ENCODE measurements at places on chromosomes 6 and 20. TPM values are rescaled to one million over a fixed set of nuclear protein-coding genes. Genes with fewer than 3 reads are reported as not detected.

The C4B gene
- total RNA-seq, result 2,196 TPM

The NCR2 gene
- not detected for total RNA-seq

GRCh38 chr6:16103722-16104121, 25.2 kb upstream of the MYLIP start:
- H3K4me3 ChIP-seq, result no peak overlapping the region
- no peaks in the 10 kb centered on the region for H3K27me3 ChIP-seq
- H3K36me3 ChIP-seq, result no peaks in the 10 kb centered on the region
- H3K4me1 ChIP-seq, result no peaks in the 10 kb centered on the region

GRCh38 chr6:148747145-148747470, 278 bp downstream of the UST start:
- H3K4me1 ChIP-seq, result peaks cover 14% of the 10 kb centered on the region
- DNase-seq, result peak; percentile 50
- peak overlapping the region; percentile 45 for H3K4me3 ChIP-seq
- peak overlapping the region; percentile 17 for H3K27ac ChIP-seq

DNA sequence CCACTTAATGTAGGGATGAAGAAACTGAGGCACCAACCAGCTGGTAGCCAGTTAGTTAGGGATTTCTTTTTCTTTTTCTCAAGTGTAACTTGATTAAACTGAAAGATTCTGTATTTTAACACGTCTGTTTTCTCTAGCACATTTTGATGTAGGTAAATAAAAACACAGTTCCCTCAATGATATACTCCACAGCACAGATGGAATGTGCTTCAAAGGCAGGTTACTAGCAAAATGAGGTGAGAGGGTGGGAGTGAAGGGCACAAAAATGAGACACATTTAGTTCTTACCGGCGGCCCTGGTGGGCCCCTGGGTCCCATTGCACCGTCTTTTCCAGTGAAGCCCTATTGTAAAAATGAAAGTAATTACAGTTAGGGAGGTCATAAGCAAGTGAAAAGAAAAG, 108.9 kb downstream of the COL12A1 start:
- no peaks in the 10 kb centered on the region for H3K36me3 ChIP-seq
- no peak for DNase-seq
- H3K27me3 ChIP-seq, result no peaks in the 10 kb centered on the region
- no peaks in the 10 kb centered on the region for H3K4me1 ChIP-seq

The BEND6 gene
- not detected for total RNA-seq

GRCh38 chr6:92380803-92381601, 1038.4 kb downstream of the EPHA7 start:
- H3K27ac ChIP-seq, result no peak overlapping the region
- DNase-seq, result no peak
- H3K36me3 ChIP-seq, result no peaks in the 10 kb centered on the region
- no peaks in the 10 kb centered on the region for H3K4me1 ChIP-seq
- no peaks in the 10 kb centered on the region for H3K27me3 ChIP-seq
- H3K4me3 ChIP-seq, result no peak overlapping the region

- peak; percentile 66 for DNase-seq
- no peak overlapping the region for H3K4me3 ChIP-seq
- H3K27me3 ChIP-seq, result no peaks in the 10 kb centered on the region
Measured at GRCh38 chr20:36468149-36469000, 72.9 kb upstream of the MYL9 start.

Measured in right lobe of liver (tissue), 6 donors.